Heart left ventricle (tissue), 16 donors: ENCODE measurements at places on chromosomes 16 and 17. TPM values are rescaled to one million over a fixed set of nuclear protein-coding genes. Genes with fewer than 3 reads are reported as not detected.
A peak's percentile ranks its signal among the peaks of the same experiment; 100 is the strongest.

GRCh38 chr17:29562615-29563014, 4.2 kb downstream of the ABHD15 start:
- no peak for DNase-seq

DNA sequence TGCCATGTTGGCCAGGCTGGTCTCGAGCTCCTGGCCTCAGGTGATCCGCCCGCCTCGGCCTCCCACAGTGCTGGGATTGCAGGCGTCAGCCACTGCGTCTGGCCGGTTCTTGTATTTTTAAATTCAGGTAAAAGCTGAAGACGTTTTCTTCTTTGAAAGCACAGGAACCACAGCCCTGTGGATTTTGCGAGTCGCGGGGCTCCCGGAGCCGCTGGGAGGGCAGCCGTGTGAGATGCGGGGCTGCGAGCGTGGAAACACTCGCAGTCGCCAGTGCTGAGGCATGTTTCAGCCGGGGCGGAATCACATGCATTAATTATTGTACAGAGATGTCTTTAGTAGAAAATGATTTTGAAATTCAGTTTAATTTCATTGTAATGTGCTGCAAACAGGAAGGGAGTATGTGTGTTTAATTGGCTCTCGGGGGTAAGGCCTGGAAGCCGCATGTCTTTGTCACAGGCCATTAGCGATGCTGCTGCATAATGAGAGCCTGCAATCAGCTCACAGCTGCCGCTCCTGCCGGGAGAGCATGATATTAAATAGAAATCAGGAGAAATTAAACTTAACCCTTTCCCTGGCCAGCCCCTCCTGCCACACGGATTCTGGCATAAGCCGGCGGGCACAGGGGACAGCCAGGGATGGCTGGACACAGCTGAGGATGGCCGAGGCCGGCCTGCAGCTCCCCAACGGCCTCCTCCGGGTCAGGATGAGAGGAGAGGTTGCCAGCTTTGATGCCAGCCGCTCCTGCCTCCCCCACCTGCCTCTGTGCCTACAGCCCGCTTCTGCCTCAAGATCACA, 35.4 kb upstream of the CDH15 start:
- DNase-seq = no peak

- DNase-seq = no peak
Observed at GRCh38 chr17:11097121-11097520, 143.9 kb upstream of the SHISA6 start.

DNA sequence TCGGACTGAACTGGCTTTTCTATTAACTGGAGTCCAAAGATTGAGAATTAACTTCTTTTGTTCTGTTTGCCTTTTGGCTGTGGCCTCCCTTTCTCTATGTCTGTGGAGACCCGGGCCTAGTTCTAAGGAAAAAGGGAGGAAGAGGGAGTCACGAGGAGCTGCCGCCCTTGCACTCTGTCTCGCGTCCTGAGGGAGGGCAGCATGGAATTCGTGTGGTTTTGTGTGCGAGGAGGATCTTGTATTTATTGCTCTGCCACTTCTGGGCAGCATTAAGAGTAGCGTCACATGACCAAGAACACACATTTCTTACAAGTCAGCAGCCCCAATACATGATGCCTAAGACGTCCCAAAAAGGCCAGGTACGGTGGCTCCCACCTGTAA, 23.6 kb downstream of the METTL22 start:
- DNase-seq = no peak

DNA sequence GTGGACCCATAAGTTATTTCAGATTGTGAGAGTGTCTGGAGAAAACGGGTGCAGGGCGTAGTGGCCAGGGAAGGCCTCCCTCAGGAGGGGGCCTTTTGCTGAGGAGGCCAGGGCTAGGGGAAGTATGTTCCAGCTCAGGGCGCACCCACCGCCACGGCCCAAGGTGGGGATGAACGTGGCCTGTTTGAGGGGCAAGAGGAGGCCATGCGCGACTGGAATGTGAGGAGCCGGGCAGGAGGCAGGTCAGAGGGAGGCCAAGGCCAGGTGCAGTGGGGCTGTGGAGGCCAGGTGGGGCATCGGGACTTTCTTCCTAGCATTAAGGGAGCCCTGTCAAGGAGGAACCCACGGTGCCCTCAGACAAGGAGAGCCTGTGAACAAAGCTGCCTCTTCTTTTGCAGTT, 26.7 kb downstream of the SLC12A3 start:
- DNase-seq = no peak

DNA sequence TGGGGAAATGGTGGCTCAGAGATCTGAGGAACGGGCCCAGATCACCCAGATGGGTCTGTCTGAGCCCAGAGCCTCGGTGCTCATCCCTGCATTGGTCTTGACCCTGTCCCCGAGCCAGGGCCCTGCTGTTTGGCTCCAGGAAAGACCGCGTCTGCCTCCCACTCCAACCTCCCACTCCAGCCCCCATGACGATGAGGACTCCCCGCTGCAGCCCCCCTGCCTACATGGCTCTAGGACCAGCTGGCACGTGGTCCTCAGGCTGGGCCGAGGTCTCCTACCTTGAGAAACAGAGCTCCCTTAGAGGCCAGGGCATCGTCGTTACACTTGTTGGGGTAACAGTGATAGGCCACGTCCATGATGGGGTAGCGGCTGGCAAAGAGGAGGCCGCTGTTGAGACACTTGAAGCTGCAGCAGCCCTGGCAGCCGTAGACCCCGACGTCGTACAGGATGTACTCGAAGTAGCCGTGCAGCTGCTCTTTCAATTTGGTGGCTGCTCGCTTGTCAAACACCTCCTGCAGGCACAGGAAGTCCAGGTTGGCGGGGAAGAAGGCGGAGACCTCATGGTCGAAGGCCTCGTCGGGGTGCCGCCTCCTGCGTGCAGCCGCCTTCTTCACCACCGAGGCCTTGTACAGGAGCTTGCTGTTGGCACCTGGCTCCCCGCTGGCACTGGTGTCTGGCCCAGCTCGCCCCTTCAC, 59.9 kb downstream of the PRMT7 start:
- peak; percentile 22 for DNase-seq

DNA sequence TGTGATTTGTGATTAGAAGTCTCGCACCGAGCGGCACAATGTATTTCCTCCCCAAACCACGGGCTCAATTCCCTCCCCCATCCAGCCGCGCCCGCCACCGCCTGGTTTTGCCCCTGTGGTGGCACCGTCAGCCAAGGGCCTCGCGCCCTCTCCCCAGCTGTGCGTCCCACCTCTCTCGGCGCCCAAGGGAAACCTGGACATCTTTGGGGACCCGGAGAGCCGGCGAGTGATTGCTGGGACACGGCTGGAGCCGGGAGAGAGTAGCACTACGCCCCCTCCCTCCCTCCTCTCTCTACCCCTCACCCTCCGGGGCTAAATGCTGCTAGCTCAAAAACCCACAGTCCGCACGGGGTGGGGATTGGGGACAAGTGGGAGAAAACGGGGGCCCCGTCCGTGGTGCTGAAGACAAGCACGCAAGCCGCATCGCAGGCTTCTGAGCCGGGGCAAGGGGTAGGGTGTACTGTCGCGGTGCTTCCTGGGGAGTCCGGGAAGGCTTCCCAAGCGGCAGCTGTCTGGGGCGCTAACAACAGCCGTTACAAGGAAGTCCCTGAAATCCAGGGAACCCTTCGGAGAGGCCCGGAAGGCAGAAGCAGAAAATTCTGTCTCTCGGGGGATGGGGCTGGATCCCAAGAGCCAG, 1.4 kb downstream of the CBLN1 start:
- DNase-seq = no peak

GRCh38 chr17:38572669-38573365, 32.9 kb downstream of the SRCIN1 start:
- no peak for DNase-seq

- DNase-seq = no peak
Observed at GRCh38 chr17:43891851-43892646, 15.3 kb downstream of the MPP2 start.

DNA sequence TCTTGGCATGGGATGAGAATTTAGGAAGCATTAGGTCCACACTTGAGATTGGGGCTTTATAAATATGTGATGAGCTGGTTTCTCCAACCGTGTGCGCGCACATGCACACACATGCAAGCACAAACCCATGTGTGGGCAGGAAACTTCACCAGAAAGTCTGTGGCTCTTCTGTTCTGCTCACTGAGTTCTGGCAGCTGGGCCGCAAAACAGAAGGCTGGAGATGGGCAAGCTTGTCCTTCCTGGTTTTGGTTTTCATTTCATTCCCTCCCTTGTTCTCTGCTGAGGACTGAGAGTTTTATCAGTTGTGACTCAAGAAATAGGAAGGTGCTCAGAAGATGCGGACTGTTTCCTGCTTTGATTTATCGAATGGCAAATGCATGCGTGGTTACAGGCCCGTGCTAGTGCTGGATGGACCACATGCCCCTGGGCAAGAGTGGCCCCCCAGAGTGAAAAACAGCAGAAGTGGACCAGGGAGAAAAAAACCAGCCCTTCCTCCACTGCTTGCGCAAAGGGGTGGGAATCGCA, 14.1 kb downstream of the MAP3K14 start:
- DNase-seq = no peak

DNA sequence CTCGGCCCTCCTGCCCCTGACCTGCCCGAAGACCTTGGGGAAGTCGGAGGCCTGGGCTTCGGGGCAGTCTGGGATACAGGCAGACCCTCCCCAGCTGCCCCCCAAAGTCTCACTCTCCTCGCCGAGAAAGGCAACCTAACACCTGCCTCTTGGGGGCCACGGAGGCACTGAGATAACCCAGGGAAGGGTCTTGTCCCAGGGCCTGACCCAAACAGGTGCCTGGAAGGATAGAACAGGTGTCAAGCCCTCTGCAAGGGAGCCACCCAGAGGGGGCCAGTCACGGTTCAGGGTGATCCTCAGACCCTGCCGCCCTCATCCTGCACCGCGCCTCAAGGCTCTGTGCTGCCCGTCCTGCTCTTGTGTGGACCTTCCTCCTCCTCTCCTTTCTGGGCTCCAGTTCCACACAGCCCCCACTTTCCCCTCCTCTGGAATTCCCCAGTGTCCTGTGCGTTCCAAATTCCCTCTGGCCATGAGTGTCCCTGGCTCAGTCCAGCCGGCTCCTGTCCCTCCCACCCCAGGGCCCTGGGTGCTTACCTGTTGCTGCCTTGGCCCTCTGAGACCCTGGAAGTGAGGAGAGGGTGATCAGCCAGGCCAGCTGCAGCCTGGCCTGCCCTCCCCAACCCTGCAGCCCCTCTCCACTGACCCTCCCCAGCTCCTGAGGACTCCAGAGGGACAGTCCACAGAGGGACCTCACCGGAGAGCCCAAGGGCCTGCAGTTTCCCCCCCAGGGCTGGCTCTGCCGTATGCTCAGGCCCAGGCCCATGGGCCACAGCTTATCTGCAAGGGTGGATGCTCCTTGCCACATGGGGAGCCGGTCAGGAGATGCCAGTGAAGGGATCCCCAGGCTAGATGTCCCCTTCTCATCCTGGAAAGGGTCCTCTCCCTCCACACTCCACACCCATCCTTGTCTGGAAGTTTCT, 3.8 kb downstream of the PRSS27 start:
- DNase-seq = no peak

DNA sequence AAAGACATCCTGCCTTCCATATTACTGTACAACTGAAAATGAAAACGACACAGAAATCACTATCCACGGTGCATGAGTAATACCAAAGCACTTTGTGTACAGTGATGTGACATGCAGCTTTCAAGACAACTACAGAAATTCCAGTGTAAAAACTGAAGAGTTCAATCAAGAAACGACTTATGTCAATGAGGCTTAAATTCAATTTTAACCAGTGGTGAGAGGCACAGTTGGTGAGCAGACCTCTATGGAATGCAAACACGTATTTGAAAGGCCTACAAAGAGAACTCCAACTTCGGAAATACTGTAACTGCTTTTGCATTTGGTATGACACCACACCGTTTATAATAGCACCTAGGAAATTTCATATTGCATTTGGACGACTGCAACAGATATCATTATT, 87.6 kb downstream of the USP31 start:
- no peak for DNase-seq

DNA sequence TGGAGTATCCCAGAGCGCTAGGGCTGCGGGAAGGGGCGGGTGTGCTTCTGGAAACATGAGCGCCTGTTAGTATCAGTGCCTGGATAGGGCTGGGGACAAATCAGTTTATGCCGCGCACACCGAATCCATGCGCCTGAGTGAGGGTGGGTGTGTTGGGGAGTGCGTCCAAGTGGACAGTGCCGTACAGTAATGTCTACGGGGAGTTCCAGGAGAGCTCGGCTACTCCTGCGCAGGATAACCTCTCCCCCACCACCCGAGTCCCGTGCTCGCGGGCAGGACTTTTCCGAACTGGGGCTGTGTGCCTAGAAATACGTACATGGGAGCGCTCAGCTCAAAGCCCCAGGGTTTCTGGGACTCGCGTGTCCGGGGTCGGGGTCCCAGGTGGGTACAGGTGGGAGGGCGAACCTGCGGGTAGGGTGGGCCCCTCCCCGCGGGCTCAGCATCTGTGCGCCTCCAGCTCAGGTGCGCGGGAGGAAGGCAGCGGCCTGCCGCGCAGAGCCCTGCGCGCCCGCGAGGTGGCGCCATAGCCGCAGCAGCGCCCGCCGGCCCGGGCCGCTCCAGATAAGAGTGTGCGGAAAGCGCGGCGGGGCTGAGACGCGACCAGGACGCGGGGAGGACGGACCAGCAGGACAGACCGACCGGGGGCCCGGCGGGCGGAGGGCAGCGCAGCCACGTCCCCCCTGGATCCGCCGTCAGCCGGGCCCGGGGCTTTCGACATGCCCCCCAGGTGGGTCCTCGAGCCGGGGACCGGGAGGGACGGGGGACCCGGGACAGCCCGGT, at the start of gene HIC1:
Gene HIC1 (plus strand): TSS at position 592 of the 780 bp plus-strand sequence. CDS start 1,588 bp downstream, outside the sequence.
- DNase-seq = peak; percentile 84

DNA sequence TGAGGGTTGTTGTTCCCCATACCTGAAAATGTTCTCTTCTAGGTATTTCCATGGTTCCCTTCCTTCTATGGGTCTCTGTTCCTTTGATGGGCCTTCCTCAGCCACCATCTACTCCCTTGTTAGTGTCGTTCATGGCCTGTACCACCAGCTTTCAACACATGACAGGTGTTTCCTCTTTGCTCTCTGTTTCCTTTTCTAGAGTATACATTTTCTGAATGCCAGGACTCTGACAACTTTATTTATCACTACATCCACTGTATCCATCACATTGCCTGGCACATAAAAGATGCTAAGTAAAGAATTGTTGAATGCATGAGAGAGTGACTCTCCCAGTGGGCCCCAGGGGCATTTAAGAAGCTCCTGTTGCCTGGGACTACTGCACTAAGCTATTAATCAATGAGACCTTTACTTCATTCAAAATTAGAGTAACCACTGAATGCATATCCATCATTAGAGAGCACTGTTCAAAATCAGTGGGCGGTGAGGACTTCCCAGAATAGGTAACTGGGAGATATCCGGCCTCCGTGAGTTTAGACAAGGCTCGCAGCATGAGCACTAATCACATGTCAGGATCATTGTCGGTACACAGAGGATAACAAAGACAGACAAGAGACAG, 255.0 kb downstream of the CBLN1 start:
- no peak for DNase-seq

GSE1 gene
- 27.9 TPM for total RNA-seq

LRRC46 gene
- 0.35 TPM for total RNA-seq

MPO gene
- 0.49 TPM for total RNA-seq

C1QTNF1 gene
- total RNA-seq = 52.4 TPM

INCA1 gene
- total RNA-seq = 2.8 TPM
